Peyer's patch (tissue), 4 donors: ENCODE measurements at places on chromosomes 3 and 15. TPM values are rescaled to one million over a fixed set of nuclear protein-coding genes. Genes with fewer than 3 reads are reported as not detected.

GRCh38 chr15:65401611-65402240 lies 21.0 kb downstream of the IGDCC4 start:
- no peaks in the 10 kb centered on the region for H3K36me3 ChIP-seq
- H3K4me1 ChIP-seq = no peaks in the 10 kb centered on the region
- H3K27ac ChIP-seq = no peak overlapping the region
- peaks cover 4% of the 10 kb centered on the region for H3K27me3 ChIP-seq
- no peak for DNase-seq

- no peak for DNase-seq
- no peaks in the 10 kb centered on the region for H3K36me3 ChIP-seq
- H3K27ac ChIP-seq = no peak overlapping the region
Observed at GRCh38 chr15:48869966-48870365, 8.0 kb upstream of the EID1 start.

DNA sequence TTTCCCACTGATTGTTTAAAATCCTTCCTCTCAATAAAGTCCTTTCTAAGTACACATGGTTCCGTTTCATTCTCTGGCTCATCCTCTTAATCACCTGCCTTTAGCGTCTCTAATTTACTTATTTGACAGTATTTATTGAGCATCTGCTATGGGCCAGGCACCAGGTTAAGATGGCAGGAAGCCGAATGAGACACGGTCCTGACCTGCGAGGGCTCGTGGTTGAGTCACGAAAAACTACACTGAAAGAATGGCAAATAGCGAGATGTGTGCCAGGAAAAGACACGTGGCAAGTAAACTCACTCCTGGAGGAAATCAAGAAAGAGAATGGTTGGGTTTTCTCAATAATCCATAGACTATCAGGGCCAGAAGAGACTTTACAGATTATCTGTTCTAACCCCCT lies 60.9 kb downstream of the HES1 start:
- no peak overlapping the region for H3K27ac ChIP-seq
- H3K36me3 ChIP-seq = no peaks in the 10 kb centered on the region
- no peaks in the 10 kb centered on the region for H3K27me3 ChIP-seq

- H3K27ac ChIP-seq = no peak overlapping the region
- H3K4me1 ChIP-seq = no peaks in the 10 kb centered on the region
- no peaks in the 10 kb centered on the region for H3K36me3 ChIP-seq
- H3K4me3 ChIP-seq = no peak overlapping the region
- DNase-seq = no peak
Observed at GRCh38 chr3:40899286-40899712, 300.0 kb upstream of the CTNNB1 start.

DNA sequence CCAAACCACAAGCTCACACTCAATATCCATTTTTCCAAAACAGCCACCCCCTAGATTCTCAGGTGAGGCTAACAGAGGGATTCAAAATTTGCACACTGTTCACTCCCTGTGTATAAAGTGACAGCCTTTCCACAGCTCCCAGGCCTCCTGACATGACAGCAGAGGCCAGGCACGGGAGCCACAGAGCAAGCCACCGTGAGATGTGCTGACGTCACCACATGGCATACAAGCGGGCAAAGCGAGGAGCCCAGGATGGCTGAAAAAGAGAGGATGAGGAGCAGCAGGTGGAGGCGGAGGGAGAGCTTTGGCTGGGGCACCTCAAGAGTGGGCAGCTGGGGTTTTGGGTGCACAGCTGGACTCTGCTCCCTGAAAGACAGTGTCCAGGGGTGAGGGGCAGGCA lies 27.1 kb downstream of the EHD4 start:
- H3K36me3 ChIP-seq = no peaks in the 10 kb centered on the region
- no peaks in the 10 kb centered on the region for H3K4me1 ChIP-seq
- no peak overlapping the region for H3K4me3 ChIP-seq
- no peaks in the 10 kb centered on the region for H3K27me3 ChIP-seq
- no peak for DNase-seq
- H3K27ac ChIP-seq = no peak overlapping the region

DNA sequence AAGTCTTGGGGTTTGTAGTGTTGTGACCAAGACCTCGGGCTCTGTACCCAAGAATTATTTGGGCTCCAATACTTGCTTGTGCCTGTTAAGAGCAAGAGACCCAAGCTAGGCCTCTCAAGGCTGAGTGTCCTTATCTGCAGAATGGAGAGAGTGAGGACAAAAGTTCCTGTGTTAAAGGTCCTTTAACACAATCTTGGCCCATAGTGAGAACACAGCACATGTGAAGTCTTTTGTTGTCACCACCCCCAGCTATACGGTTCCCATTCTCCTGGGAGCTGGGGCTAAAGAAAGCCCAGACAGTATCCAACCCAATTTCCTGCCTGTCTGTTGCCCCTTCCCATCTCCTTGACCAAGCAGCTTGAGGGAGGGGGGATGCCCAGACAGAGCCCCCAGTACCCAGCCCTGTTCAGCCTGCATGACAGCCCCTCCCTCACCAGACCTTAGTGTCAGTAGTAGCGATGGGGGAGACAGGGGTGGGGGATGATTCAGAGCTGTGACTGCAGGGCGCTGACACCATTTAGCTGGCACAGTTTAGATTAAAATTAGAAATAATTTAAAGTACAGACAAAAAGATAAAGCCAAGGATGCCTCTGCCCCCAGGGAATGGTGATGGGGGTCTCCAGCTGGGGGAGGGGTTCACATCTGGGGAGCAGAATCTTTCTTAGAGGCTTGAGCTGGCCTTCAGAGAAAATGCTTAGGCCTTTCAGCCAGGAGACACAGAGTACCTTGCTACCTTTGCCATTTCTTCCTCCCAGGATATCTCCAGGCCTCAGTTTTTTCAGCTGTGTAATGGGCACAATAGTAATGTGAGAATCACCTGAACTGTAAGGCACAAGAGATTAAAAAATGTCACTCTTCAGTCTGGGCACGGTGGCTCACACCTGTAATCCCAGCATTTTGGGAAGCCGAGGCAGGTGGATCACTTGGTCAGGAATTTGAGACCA lies 2.7 kb downstream of the PRKCD start:
- DNase-seq = no peak
- peak overlapping the region; percentile 86 for H3K27ac ChIP-seq
- peaks cover 12% of the 10 kb centered on the region for H3K36me3 ChIP-seq
- no peak overlapping the region for H3K4me3 ChIP-seq
- H3K4me1 ChIP-seq = peaks cover 32% of the 10 kb centered on the region

DNA sequence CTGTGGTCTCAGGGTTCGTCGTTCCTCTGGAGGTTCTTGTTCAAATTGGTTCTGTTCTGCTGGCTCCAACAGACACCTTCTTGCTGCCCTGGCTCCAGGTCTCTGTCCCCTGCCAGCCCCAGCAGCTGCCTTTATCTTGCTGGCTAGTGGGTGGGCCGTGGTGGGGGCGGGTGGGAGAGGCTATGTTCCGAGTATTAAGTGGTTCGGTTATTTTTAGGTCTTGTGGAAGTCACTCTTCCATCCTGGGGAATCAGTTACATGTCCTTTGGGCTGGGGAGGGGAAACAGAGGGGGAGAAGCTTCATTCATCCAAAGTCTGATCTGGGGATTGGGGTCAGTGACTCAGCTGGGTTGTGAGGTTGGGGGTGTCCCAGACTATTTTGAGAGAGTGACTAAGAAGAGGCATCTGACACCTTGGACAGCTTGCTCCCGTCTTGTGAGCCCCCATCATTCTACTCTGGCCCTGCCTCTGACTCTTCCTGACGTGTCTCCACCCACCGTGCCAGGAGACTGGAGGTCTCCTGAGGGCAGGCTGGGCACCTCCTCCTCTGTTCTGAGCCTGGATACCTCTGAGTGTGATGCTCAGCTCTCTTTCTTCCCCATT lies at the start of gene XIRP1:
Gene XIRP1 (minus strand): TSS at position 106 of the 603 bp plus-strand sequence. CDS start 3,150 bp downstream, outside the sequence.
- H3K36me3 ChIP-seq = no peaks in the 10 kb centered on the region
- no peak within 1 kb of the TSS for H3K4me3 ChIP-seq
- no peak within 1 kb of the TSS for H3K27ac ChIP-seq
- no peaks in the 10 kb centered on the region for H3K4me1 ChIP-seq

DNA sequence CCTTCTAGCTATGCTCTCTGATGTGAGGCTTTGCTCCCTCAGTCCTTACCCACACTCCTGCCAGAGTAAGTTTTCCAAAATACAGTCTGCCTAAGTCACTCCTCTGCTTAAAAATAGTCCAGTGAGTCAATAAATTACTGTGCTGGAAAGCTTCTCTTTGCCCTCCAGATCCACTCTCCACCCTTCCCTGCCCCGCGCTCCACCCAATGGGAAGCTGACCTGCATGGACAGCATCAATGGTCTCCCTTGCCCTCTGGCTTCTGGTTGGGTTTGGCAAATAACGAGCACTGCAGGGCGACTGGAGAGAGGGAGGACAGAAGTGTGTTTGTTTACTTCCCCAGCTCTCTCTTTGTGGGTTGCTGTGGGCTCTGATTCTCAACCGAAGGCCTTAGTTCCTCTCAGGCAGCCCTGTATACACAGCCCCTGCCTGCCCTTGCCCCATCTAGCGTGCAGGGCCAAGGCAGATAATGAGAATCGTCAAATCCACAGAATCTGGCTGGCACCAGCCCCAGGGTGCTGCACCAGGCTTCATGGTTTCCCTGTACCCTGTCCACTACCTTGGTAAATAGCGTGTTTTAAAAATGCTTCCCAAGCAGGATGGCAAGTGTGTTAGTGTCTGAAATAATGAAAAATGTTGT lies 110.4 kb downstream of the ADAMTSL3 start:
- no peaks in the 10 kb centered on the region for H3K36me3 ChIP-seq
- no peak for DNase-seq
- no peak overlapping the region for H3K27ac ChIP-seq
- H3K27me3 ChIP-seq = no peaks in the 10 kb centered on the region

DNA sequence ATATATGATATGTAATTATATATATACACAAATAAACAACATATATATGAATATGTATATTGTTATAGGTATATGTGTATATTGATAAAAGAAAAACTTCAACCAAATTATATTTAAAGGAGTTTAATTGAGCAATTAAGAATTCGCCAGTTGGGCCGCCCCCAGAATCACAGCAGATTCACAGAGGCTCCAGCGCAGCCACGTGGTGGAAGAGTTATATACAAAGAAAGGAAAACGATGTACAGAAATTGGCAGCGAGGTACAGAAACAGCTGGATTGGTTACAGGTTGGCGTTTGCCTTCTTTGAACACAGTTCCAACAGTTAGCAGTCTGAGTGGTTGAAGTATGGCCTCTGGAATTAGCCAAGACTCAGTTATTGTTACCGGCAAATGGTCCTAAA lies 137.3 kb upstream of the SLC24A5 start:
- no peak overlapping the region for H3K4me3 ChIP-seq
- no peaks in the 10 kb centered on the region for H3K27me3 ChIP-seq
- H3K4me1 ChIP-seq = no peaks in the 10 kb centered on the region
- no peak overlapping the region for H3K27ac ChIP-seq
- DNase-seq = no peak

DNA sequence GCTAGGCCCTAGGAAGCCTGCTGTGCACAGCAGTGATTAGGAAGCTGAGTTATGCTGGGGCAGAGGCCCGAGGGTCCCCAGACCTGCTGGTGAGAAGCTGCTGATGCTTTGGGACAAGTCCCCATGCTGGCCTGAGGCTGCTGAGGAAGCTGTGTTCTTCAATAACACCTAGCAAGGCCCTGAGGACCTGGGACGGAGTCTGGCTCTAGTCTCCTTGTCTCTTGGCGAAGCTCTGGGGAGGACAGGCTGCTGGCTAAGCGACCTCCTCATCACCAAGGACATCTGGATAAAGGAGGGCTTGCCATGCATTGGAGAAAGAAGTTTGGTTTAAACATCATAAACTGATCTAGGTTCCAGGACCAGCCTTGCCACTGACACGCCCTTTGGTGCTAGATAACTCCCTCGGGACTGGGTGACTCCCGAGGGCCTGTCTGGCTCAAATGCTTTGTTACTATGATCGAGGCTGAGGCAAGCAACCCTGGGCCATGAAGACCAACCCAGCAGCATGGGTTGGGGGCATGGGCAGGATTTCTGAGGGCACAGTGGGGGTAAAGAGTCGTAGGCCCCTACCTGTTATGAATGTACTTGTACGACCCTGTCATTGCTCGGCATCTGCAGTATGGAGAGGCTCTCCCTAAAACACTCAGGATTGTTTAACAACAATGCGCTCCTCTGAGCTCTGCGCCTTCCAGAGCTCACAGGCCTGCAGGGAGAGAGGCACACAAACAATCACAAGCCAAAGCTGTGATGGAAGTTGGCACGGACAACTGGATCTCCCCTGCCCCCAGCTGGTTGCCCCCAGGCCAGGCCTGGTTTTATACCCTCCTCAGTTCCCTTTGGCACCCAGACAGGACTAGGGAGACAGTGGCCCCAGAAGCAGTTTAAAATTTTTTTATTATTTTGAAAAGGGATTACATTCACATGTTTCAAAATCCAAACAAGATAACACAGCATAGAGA lies 64.4 kb downstream of the LINGO1 start:
- no peak overlapping the region for H3K4me3 ChIP-seq
- no peaks in the 10 kb centered on the region for H3K4me1 ChIP-seq
- H3K27ac ChIP-seq = no peak overlapping the region

DNA sequence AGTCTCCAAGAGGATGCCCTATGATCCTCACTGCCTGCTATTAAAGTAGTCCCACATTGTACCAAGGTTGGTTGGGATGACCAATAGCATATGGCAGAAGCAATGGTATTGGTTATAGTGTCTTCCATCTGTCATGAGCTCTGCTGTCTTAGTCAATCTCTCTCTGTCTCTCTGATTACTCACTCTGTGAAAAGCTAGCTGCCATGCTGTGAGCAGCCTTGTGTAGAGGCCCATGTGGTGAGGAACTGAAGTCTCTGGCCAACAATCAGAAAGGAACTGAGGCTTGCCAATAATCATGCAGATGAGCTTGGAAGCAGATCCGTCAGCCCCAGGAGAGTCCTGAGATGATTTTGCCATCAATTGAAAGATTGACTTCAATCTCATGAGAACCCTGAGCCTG lies 60.3 kb upstream of the CFAP161 start:
- no peak overlapping the region for H3K4me3 ChIP-seq
- H3K36me3 ChIP-seq = no peaks in the 10 kb centered on the region
- H3K4me1 ChIP-seq = no peaks in the 10 kb centered on the region
- no peak for DNase-seq
- H3K27me3 ChIP-seq = no peaks in the 10 kb centered on the region
- H3K27ac ChIP-seq = no peak overlapping the region

- H3K27me3 ChIP-seq = no peaks in the 10 kb centered on the region
Observed at GRCh38 chr3:66110840-66111239, 72.1 kb upstream of the MAGI1 start.

Gene OIP5
- total RNA-seq = not detected

Gene SKOR1
- total RNA-seq = 1.2 TPM

Gene CCDC54
- not detected for total RNA-seq

Gene TRH
- total RNA-seq = not detected
